HCEC 1CT (cell line): ENCODE measurements at places on chromosomes 1 and 21.

DNA sequence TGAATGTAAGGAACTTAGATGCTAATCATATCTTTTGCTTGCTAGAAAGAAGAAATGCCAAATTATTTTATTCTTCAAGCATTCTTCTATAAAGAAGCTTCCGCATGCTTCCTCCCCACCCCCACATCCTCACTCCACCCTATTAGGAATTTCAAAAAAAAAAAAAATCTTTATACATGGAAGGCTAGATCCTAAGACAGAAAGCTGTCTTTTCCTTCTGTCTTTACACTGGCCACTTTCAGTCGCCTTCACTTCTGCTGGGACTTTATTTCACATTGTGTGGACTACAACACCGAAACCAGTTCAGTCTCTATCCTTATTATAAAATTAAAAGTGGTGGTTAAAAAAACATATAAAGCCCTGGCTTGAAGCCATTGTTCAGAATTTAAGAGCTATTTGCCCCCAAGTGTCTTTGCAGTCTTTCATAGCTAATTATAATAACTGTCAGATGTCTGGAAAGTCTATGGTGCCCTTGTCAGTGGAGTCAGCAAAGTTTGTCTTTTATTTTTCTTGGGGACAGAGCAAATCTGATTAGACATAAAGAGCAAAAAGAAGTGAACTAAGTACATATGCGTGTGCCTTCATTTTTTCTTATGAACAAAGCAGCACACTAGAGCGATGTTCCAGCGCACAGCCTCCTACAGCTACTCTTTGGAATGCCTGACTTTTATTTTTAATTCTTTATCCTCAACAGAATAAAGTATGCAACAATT, 297.7 kb downstream of the PTPRC start:
- peak; percentile 52 for DNase-seq

GRCh38 chr1:42971841-42972291, 13.2 kb upstream of the SLC2A1 start:
- peak; percentile 86 for DNase-seq

DNA sequence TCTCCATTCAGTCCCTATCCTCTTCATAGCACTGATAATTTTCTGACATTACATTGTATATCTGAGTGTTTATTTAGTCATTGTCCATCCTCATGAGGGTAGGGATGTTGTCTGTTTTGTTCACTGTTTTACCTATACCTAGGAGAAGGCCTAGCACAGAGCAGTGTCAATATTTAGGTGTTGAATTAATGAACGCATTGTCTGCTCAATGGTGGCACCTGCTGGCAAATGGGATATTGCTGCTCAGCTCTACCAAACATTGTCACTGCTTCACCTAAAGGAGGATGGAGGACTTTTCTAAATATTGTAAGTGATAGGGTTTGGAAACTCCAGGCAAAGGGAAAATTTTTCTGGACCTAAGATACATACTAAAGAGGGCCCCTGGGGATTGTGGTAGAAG, 243.9 kb downstream of the RRAGC start:
- DNase-seq, result no peak

DNA sequence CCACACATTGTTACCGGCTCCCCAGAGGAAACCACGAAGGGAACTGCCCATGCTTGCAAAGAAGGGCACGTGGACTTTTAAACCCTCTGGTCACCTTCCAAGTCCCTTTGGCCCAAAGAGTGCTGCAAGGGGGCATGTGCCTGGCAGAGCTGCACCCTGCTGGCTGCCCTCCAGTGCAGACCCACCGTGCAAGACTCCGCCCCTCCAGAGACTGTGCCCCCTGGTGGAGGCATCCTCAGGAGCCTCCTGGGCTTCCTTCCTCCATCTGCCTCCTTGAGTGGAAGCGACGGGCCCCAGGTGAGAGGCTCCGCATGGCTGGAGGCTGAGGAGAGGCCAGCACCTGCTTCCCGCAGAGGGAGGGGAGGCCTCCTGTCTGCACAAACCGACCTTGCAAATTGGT, 100.6 kb downstream of the CRYAA start:
- no peak for DNase-seq

- DNase-seq, result peak; percentile 69
Observed at GRCh38 chr1:12415038-12415466, 185.2 kb downstream of the VPS13D start.

GRCh38 chr1:232508130-232508701, 121.7 kb downstream of the SIPA1L2 start:
- DNase-seq, result no peak

DNA sequence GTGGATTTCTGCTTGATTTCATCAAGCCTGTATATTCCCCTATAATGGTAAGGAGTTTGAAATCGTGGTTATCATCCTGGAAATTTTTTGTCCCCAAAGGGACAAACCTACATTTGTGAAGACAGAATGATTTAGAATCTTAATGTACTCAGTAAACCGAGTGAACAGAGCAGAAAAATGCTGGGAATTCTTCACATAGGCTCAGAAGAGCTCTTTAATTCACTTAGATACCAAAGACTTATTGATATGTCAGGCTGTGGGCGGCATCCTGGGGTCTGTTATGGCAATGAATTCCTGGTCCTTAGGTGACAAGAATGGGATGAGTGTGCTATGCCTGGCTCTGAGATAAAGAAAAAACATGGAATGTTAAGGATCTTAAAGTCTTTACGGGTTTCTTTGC, 74.9 kb downstream of the ROR1 start:
- DNase-seq, result no peak

DNA sequence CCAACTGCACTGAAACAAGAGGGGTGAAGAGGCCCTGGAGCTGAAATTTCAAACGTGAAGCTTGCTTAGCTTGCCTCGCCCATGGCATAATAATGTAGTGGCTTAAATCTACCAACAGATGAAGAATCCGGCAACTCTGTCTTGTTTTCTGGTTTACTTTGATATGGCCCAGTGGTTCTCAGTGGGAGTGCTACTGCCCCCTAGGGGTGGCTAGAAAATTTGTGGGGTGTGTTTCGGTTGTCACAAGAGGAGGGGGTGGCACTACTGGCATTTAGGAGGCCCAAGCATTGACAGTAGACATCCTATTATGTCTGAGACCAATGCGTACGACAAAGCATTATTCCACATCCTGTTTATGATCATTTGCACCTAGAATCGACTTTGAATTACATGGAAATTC, 51.9 kb upstream of the C8B start:
- DNase-seq, result no peak

DNA sequence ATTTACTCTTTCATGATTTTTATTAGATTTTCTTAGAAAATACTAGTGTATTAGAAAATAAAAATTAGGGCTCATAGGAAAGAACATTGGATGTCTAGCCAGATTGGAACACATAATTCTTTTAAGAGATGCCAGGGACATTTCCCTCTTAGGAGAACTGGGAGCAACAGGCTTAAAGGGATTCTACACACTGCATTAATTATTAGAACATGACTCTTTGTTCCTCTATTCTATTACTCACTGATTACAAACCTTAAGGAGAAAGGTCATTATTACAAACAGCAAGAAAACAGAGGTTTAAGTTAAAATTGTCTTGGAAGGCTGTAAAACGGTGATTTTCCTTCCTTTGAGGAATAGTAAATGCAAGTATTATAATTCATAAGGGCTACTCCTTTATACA, 32.9 kb upstream of the VAV3 start:
- DNase-seq, result no peak

DNA sequence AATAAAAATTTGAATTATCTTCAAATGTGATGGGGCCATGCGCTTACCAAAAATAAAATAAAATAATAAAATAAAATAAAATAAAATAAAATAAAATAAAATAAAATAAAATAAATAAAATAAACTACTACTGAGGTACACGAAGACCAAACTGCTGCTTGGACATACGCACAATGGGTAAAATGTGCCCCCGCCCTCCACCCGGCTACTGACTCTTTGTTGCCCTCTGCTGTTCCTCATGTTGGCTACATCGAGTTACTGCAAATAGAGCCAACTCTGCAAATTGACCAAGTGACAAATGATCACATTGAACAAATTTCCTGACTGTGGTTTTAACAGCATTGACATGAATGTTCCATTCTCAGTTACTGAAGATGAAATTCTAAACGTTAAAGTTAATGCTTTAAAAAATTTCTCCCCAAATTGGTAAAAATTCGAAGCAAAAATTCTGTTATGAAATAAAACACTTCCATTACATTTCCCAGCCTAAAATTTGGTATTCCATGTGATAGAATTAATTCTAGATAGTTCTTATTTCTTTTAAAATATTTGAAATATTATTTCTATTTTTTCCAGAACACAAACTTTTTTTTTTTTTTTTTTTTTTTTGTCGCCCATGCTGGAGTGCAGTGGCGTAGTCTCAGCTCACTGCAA, 18.8 kb upstream of the MAP1LC3C start:
- DNase-seq, result peak; percentile 47

DNA sequence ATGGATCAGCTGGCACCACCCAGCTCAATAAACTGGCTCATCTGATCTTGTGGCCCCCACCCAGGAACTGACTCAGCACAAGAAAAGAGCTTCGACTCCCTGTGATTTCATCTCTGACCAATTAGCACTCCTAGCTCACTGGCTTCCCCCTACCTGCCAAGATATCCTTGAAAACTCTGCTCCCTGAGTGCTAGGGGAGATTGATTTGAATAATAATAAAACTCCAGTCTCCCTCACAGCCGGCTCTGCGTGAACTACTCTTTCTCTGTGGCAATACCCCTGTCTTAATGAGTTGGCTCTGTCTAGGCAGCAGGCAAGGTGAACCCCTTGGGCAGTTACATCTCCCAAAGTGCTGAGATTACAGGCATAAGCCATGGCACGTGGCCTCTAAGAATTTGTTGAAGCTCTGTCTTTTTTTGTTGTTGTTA, 11.8 kb upstream of the RHBDL2 start:
- DNase-seq, result no peak

GRCh38 chr1:116374353-116375147, 1.5 kb downstream of the ATP1A1 start:
- DNase-seq, result no peak
